ENCODE measurements at places on chromosomes 1 and 21.
A peak's percentile ranks its signal among the peaks of the same experiment; 100 is the strongest.

DNA sequence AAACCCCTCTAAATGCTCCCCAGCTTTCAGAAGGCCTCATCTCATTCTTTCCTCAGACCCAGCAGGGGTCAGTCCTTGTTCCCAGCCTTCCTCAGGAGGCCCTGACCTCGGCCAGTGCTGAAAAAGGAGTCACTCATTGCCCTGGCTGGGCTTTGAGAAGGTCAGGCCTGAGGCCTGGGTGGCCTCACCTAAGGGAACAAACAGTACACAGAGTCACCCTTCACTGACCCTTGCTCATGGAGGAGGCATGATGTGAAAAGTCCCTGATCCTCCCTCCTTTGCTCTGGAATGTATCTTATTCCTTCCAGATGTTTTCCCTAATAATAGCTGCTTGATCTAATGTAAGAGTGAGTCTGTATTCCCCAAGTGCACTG, 117.7 kb upstream of the SLC44A3 start:
- no peak for DNase-seq

GRCh38 chr1:66140072-66140471, 347.4 kb downstream of the PDE4B start:
- DNase-seq: no peak

DNA sequence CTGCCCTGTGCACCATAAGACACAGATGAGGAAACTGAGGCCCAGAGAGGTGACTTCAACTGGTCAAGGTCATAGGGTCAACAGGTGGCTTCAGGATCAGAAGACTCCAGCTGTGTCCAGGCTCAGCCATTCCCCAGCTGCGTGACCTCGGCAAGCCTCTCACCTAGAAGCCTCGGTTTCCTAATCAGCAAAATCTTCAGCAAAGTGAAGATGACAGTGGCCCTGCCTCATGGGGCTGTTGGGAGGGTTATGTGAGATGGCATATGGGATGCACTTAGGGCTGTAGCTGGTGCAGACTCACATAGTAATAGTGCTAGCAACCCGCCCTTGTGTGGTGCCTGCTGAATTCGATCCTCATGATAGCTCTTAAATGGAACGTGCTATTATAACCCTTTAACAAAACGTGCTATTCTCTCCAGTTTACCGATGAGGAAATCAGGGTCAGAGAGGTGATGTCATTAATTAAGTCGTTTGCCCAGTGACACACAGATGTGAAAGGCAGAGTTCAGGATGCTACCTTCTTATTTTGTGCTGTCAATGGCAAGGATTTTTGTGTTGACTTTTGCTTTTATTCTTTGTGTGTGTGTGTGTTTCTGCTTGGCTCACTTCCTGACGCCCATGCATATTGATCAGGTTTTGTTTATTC, 472.9 kb downstream of the MATN1 start:
- DNase-seq: no peak

DNA sequence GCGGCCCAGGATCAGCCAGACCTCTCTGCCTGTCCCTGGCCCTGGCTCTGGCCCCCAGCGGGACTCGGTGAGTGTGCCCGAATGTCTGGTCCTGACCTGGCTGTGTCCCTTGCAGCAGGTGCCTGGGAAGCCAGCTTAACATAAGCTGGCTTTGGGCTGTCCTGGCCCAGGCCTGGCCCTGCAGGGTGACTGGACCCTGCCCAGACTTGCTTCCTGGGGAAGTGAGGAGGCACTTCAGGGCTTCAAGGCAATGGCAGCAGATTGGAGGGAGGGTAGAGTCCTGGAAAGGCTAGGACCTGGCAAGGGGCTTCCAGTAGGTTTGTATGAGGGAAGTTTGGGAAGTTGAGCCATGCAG, 16.4 kb downstream of the RPS6KA1 start:
- no peak for DNase-seq

GRCh38 chr1:56808410-56808809, 10.8 kb downstream of the FYB2 start:
- DNase-seq: no peak

- DNase-seq: no peak
Measured at GRCh38 chr1:48229317-48229716, 6.8 kb downstream of the SLC5A9 start.

DNA sequence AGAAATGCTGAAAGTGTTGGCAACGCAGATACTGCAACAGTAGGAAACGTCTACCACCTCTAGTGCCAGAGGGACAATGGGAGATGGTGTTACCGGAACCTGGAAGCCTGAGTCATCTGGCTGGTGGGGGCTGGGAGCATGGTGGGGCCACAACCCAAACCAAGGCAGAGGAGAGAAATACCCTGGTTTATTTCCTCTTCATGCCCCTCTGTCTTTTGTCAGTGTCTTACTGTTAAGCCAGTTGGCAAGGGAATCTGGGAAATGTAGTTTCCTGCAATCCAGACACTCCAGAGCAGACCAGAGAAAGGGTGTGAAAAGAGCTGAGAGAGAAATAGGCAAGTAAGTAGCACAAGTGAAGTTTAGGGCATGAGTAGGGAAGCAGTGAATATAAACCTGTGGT, 14.8 kb downstream of the DNTTIP2 start:
- no peak for DNase-seq

DNA sequence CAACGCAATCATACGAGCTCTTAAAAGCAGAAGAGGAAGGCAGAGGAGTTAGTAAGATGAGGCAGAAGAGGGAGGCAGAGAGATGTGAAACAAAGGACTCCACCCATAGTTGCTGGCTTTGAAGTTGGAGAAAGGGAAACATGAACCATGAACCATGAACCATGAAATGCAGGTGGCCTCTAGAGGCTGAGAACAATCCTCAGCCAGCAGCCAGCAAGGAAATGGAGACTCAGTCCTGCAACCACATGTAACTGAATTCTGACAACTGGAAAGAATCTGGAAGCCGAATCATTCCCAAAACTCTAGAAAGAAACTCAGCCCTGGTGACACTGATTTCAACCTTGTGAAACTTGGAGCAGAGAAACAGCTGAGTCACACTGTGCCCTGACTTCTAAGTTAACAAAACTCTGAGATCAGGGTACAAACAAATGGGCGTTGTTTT, 10.1 kb downstream of the DIPK1A start:
- peak; percentile 20 for DNase-seq

DNA sequence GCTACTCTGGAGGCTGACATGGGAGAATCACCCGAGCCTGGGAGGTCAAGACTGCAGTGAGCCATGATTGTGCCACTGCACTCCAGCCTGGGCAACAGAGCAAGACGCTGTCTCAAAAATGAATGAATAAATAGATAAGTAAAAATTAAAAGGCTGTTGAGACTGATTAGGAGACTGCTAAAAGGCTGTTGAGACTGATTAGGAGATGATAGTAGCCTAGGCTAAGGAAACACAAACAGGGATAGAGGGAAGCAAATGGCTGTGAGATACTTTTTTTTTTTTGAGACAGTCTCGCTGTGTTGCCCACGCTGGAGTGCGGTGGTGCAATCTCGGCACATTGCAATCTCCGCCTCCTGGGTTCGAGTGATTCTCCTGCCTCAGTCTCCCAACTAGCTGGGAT, 28.4 kb downstream of the PRPF38A start:
- no peak for DNase-seq

- DNase-seq: no peak
Measured at GRCh38 chr1:229383961-229384360, 41.1 kb upstream of the CCSAP start.

DNA sequence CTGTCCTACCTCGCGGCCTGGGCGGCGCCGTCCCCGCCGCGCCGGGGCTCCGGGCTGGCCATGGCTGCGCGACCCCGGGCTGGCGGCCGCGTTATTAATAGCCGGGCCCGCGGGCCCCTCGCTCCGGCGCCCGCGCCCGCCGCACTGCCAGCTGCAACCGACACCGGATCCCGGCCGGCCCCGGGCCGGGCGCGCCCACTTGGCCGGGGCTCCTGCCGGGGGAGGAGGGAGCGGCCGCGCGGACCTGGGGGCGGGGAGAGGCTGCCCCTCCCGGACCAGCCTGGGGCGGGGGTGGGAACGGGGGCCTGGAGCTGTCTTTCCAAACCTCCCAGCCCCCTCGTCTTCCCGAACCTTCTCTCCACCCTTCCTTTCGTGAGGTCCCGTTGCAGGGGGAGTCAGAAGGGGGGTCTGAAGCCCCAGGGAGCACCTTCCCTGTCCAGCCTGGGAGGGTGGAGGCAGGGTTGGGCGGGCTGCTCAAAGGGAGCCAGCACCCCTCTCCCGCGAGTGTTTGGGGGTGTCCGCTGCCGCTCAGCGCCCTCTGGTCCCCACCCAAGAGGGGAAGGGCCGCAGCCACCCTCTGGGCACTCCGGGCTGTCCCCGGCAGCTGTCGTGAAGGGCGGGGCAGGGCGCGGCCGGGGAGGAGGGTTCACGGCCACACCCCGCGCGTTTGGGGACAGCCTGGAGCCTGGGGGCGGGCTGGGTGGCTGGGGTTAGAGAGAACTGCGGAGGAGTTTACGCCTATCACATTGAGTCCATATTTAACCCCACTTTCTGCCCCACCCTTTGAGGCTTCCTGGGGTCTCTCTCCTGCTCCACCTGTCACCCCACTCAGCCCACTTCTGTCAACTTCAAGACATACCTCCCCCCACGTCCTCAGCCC, at the start of gene SYNC:
Gene SYNC (minus strand): TSS at position 172 of the 880 bp plus-strand sequence. CDS start 110 bp downstream, at position 62.
- DNase-seq: peak; percentile 67

DNA sequence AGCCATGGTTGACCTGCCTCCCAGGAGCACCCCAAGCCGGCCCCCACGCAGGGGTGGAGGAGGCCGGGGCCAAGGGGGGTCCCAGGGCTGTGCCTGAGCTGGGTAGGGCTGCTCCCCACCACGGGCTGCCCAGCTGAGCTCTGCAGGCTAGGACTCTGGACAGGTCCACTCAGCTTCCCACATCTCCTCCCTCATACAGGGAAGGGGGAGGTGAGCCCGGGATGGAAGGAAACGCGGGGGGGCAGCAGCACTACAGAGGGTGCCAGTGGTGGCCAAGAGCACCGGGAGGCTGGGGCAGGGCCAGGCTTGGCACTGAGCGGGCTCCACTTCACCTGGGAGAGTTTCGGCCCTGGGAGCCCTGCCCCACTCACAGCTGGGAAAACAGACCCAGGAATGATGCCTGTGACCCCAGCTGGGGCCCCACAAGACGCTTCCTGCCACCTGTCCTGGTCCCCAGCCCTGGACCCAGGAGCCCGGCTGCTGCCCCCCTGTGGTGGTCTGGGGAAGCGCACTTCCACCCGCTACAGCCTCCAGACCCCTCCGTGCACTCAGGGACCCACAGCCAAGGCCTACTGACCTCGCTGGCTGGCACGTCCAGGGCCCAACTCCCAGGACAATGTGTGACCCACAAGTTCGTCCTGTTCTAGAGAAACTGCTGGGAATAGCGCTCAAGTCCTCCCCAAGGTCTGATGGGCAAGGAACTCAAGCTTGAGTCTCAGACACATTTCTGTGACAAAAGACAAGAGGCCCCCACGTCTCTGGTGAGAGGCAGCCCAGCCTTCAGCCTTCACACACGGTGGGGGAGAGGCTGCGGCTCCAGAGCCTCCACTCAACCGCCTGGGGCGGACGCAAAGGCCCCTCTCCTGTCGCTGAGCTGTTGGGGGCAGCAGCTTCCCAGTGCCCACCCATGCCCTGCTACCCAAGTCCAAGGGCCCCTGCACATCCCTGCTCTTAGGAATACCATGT, 3.0 kb downstream of the AURKAIP1 start:
- DNase-seq: peak; percentile 68

DNA sequence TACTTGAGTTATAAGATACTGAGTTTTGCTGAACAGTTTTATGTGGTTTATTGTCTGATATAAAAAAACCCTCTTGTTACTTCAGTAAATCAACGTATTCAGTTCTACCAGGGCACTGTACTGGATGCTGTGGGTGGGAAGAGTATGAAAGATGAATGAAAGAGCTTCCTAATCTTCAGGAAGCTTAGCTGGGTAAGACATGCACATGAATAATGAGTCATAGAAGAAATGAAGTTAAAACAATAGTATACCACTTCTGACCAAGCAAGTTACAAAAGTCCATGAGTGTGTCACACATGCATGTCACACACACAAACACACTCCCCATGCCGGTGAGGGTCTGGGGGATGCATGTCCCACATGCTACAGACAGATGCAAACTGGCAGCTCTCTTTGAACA, 105.9 kb downstream of the SIPA1L2 start:
- no peak for DNase-seq

- DNase-seq: peak; percentile 76
Measured at GRCh38 chr1:39410915-39411436, 80.5 kb upstream of the BMP8A start.

- peak; percentile 33 for DNase-seq
Measured at GRCh38 chr1:108017698-108018097, 52.7 kb upstream of the VAV3 start.

- peak; percentile 37 for DNase-seq
Measured at GRCh38 chr21:28771790-28772501, 220.7 kb downstream of the LTN1 start.

GRCh38 chr1:223225481-223225880, 82.4 kb upstream of the TLR5 start:
- no peak for DNase-seq

- DNase-seq: no peak
Measured at GRCh38 chr1:201302163-201303152, 19.2 kb downstream of the PKP1 start.

- no peak for DNase-seq
Measured at GRCh38 chr1:11280719-11281376, 7.8 kb downstream of the UBIAD1 start.

DNA sequence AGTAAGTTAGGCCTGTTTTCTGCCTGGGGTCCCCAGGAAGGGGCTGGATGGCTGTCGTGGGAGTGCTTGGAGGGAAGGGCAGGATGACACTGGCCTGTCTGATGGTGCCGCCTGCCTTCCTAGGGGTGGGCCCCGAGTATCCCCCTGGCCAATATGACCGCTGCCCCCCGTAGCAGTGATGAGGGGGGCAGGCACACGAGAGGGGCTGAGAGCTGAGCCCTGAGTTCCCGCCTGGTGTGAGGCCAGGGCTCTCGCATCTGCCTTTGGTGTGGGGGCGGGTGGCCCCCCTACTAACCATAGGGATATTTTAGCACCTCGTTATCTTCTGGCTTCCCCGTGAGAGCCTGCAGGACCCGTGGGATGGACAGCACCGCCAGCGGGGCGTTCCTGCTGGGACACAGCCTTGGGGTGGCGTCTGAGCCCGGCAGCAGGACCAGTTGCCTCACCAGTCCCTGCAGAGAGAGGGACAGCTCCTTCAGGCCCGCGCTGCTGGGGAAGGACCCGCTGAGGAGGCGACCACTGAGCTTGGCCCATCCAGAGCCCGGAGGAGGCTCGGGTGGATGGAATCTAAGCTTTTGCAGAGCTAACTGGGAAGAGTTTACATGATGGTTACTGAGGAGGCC, 10.4 kb downstream of the KRTAP10-1 start:
- no peak for DNase-seq

DNA sequence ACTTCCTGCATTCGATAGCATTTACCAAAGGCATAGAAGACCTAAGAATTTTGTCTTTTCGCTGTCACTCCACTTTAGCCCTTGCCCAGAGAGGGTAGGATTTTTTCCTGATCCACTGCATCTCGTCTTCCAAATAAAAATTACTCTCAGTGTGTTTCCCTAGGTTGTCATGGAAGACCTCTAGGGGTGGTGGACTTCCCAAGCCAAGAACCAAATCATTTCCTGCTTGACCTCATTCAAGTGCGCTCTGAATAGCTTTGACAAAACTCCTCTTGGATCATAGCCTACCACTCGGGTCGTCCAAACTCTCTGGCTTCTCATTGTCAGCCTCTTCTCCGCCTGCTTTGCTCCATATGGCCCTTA, 431 bp upstream of the C1orf52 start:
- DNase-seq: no peak

- no peak for DNase-seq
Measured at GRCh38 chr1:115694805-115695204, 53.0 kb downstream of the VANGL1 start.

Measured in urothelium cell line (cell line).